Sigmoid colon (tissue), 7 donors: ENCODE measurements at places on chromosomes 16 and 17. TPM values are rescaled to one million over a fixed set of nuclear protein-coding genes. Genes with fewer than 3 reads are reported as not detected.

CYGB gene
- total RNA-seq, result 19.0 TPM

DNA sequence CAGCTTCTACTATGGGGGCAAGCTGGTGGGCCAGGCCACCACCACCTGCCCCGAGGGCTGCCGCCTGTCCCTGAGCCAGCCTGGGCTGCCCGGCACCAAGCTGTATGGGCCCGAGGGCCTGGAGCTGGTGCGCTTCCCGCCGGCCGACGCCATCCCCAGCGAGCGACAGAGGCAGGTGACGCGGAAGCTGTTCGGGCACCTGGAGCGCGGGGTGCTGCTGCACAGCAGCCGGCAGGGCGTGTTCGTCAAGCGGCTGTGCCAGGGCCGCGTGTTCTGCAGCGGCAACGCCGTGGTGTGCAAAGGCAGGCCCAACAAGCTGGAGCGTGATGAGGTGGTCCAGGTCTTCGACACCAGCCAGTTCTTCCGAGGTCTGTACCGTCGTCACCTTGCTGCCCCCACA lies 19.5 kb downstream of the IRF8 start:
- H3K4me1 ChIP-seq, result no peaks in the 10 kb centered on the region
- no peak overlapping the region for H3K27ac ChIP-seq
- no peaks in the 10 kb centered on the region for H3K36me3 ChIP-seq
- H3K4me3 ChIP-seq, result no peak overlapping the region

SYCE1L gene
- total RNA-seq, result not detected

NPIPB9 gene
- 1.8 TPM for total RNA-seq

LRRC46 gene
- 0.36 TPM for total RNA-seq

GRCh38 chr16:81251871-81252270 lies 13.4 kb downstream of the BCO1 start:
- H3K36me3 ChIP-seq, result no peaks in the 10 kb centered on the region
- peaks cover 19% of the 10 kb centered on the region for H3K4me1 ChIP-seq
- DNase-seq, result no peak
- peak overlapping the region; percentile 74 for H3K27ac ChIP-seq

GRCh38 chr17:49819138-49819537 lies 28.7 kb downstream of the TAC4 start:
- no peak for DNase-seq
- H3K27ac ChIP-seq, result no peak overlapping the region
- no peaks in the 10 kb centered on the region for H3K27me3 ChIP-seq
- peaks cover 30% of the 10 kb centered on the region for H3K4me1 ChIP-seq

FOXL1 gene
- total RNA-seq, result not detected

- no peaks in the 10 kb centered on the region for H3K27me3 ChIP-seq
- no peak overlapping the region for H3K4me3 ChIP-seq
- H3K4me1 ChIP-seq, result no peaks in the 10 kb centered on the region
- H3K36me3 ChIP-seq, result no peaks in the 10 kb centered on the region
- DNase-seq, result no peak
Measured at GRCh38 chr17:43445009-43445589, 38.7 kb upstream of the DHX8 start.

DNA sequence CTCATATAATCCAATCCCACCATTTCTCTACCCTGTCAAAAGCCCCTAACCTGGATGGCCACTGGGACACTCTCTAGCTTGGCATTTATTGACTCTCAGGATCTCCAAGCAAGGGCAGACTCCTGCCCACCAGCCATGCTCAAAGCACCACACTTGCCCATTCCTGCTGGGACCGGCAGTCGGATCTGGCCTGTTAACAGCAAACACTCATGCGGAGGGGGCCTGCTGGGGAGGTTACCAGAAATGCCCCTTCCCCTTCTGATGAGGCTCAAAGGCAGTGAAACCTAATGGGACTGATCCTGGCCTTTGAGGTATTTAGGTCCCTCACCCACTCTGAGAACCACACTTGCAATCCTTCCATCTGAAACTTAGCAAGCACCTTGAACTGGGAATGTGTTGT lies 6.5 kb upstream of the CCL1 start:
- DNase-seq, result no peak
- no peaks in the 10 kb centered on the region for H3K4me1 ChIP-seq
- no peak overlapping the region for H3K4me3 ChIP-seq
- H3K36me3 ChIP-seq, result no peaks in the 10 kb centered on the region
- H3K27me3 ChIP-seq, result no peaks in the 10 kb centered on the region

GRCh38 chr16:3830625-3831254 lies 49.8 kb downstream of the CREBBP start:
- H3K27ac ChIP-seq, result peak overlapping the region; percentile 54
- H3K4me1 ChIP-seq, result peaks cover 45% of the 10 kb centered on the region
- no peaks in the 10 kb centered on the region for H3K36me3 ChIP-seq
- no peak overlapping the region for H3K4me3 ChIP-seq
- no peaks in the 10 kb centered on the region for H3K27me3 ChIP-seq

GRCh38 chr17:29732613-29733012 lies 109.9 kb upstream of the CORO6 start:
- peaks cover 18% of the 10 kb centered on the region for H3K4me1 ChIP-seq
- no peak for DNase-seq
- H3K27ac ChIP-seq, result peak overlapping the region; percentile 20
- no peak overlapping the region for H3K4me3 ChIP-seq
- no peaks in the 10 kb centered on the region for H3K36me3 ChIP-seq

GRCh38 chr17:27624539-27624938 lies 6.4 kb upstream of the LGALS9 start:
- H3K27me3 ChIP-seq, result no peaks in the 10 kb centered on the region
- H3K4me3 ChIP-seq, result no peak overlapping the region
- no peak for DNase-seq
- peaks cover 4% of the 10 kb centered on the region for H3K36me3 ChIP-seq
- no peak overlapping the region for H3K27ac ChIP-seq

SNAI3 gene
- 0.71 TPM for total RNA-seq

- no peak overlapping the region for H3K4me3 ChIP-seq
- no peak overlapping the region for H3K27ac ChIP-seq
- no peaks in the 10 kb centered on the region for H3K36me3 ChIP-seq
Measured at GRCh38 chr17:72332367-72332766, 211.5 kb downstream of the SOX9 start.

SLC12A3 gene
- not detected for total RNA-seq

GRCh38 chr17:45294506-45294905 lies 22.3 kb downstream of the MAP3K14 start:
- H3K27ac ChIP-seq, result peak overlapping the region; percentile 98
- DNase-seq, result no peak
- no peak overlapping the region for H3K4me3 ChIP-seq
- no peaks in the 10 kb centered on the region for H3K36me3 ChIP-seq
- H3K4me1 ChIP-seq, result peaks cover 100% of the 10 kb centered on the region

PERCC1 gene
- total RNA-seq, result not detected

GRCh38 chr16:61890386-61890785 lies 145.9 kb downstream of the CDH8 start:
- no peaks in the 10 kb centered on the region for H3K4me1 ChIP-seq
- no peak overlapping the region for H3K27ac ChIP-seq
- no peak for DNase-seq

ADAM11 gene
- total RNA-seq, result 3.1 TPM

FTSJ3 gene
- 31.0 TPM for total RNA-seq

DNA sequence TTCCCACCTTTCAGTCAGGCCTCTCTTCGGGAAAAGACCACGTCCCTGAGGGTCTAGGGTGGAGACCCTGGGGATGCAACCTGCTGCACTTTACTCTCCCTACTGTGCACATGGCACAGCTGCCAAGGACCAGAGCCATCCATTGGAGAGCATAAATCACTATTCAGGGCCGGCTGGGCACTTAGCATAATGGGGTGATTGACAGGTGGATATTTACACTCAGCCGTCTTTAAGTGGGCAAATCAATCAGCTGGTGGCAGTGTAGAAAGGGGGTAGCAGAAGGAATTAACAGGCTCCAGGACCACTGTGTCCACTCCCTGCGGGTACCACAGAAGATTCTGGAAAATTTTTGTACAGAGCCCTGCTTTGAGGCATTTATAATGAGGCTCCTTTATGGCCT lies 87.3 kb upstream of the IRX6 start:
- H3K36me3 ChIP-seq, result no peaks in the 10 kb centered on the region
- no peaks in the 10 kb centered on the region for H3K4me1 ChIP-seq
- peaks cover 3% of the 10 kb centered on the region for H3K27me3 ChIP-seq
- no peak overlapping the region for H3K27ac ChIP-seq
- H3K4me3 ChIP-seq, result no peak overlapping the region
- DNase-seq, result no peak

DNA sequence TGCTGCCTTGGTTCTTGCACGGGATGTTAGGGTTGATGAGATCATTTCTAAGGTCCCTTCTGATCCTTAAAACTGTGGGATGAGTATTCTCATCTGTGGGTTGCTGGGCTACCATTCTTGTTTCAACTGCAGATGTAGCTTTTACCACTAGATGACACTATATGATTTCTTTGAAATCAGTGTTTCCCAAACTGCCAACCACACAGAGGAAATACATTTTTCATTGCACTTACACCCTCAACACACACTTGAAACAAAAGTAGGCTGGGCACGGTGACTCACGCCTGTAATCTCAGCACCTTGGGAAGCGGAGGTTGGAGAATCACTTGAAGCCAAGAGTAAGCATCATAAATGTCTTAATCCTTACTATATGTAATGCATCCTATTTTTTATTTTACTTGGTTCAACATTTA lies 15.3 kb downstream of the LCMT1 start:
- no peaks in the 10 kb centered on the region for H3K4me1 ChIP-seq
- H3K4me3 ChIP-seq, result no peak overlapping the region
- H3K36me3 ChIP-seq, result peaks cover 44% of the 10 kb centered on the region
- DNase-seq, result no peak
- no peaks in the 10 kb centered on the region for H3K27me3 ChIP-seq

TNS4 gene
- total RNA-seq, result not detected

GRCh38 chr17:8836821-8837562 lies 30.5 kb downstream of the PIK3R6 start:
- no peak overlapping the region for H3K4me3 ChIP-seq
- no peaks in the 10 kb centered on the region for H3K4me1 ChIP-seq
- no peak overlapping the region for H3K27ac ChIP-seq
- DNase-seq, result peak; percentile 40
- peaks cover 14% of the 10 kb centered on the region for H3K27me3 ChIP-seq

DNA sequence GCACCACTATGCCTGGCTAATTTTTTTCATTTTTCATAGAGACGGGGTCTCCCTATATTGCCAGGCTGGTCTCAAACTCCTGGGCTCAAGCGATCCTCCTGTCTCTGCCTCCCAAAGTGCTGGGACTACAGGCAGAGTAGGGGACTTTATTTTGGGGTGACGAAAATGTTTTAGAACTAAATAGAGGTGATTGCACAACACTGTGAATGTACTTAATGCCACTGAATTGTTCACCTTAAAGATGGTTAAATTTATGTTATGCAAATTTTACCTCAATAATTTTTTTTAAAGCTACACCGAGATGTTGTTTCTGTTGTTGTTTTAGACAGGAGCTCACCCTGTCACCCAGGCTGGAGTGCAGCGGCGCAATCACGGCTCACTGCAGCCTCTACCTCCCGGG lies 111.9 kb upstream of the SEC14L1 start:
- no peaks in the 10 kb centered on the region for H3K4me1 ChIP-seq
- no peak for DNase-seq
- no peaks in the 10 kb centered on the region for H3K27me3 ChIP-seq
- H3K27ac ChIP-seq, result no peak overlapping the region
- H3K36me3 ChIP-seq, result no peaks in the 10 kb centered on the region

CES5A gene
- not detected for total RNA-seq

DNA sequence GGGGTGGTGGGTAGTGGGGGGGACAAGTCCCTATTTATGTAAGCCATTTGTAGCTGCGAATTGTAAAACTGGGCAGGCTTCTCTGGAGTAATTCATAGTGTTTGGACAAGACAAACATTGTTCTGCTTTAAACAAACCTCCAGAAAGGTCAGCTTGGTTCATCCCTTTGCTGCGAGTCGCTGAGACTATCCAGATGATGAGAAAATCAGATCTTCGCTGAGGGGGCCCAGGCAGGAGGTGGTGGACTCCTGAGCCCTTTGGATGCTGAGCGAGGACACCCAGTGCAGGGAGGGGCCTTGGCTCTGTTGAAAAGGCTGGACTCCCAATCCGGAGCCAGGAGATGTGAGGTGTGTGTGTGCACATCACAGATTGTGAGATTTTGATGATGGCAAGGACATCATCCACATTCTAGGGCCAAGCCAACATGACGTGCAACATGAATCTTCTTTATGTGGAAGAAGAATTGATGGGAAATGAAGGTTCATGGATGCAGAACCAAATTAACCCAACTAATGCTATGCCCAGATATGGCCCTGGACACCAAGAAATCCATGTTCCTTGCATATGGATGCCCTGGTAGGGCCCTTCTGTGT lies 15.0 kb upstream of the NTN1 start:
- no peaks in the 10 kb centered on the region for H3K36me3 ChIP-seq
- no peaks in the 10 kb centered on the region for H3K4me1 ChIP-seq
- DNase-seq, result peak; percentile 72
- H3K27ac ChIP-seq, result peak overlapping the region; percentile 49

- H3K4me3 ChIP-seq, result no peak overlapping the region
- peaks cover 23% of the 10 kb centered on the region for H3K27me3 ChIP-seq
Measured at GRCh38 chr16:88444826-88445582, 8.1 kb upstream of the ZFPM1 start.

CTRB2 gene
- total RNA-seq, result not detected
